ENCODE measurements at places on chromosomes 7 and 10.

DNA sequence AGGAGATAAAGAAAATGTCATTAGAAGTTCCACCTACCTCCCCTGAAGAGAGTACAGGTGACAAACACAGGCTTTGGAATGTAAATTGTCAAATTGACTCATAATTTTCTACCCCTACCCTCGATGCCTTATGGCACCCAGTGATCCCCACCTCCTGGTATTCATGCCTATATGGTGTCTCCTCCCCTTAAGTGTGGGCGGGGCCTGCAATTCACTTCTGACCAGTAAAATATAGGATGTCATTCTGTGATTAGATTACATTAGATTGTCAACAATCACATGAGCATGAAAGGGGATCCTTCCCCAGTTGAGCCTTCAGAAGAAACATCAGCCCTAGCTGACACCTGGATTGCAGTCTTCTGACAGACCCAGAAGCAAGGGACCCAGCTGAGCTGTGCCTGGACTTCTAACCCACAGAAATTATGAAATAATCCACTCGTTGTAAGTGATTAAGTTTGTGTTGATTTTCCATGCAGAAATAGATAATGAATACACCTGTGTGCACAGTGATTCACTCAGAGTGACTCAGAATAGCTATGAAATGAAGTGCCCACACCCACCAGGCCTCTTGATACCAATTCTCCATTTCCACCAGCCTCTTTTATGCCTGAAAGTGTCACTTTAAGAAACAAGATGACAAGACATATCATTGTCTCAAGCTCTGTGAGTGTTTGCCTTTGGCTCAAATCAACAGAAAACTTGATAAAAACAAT, 8.5 kb upstream of the SLC39A12 start:
- no peak for DNase-seq

DNA sequence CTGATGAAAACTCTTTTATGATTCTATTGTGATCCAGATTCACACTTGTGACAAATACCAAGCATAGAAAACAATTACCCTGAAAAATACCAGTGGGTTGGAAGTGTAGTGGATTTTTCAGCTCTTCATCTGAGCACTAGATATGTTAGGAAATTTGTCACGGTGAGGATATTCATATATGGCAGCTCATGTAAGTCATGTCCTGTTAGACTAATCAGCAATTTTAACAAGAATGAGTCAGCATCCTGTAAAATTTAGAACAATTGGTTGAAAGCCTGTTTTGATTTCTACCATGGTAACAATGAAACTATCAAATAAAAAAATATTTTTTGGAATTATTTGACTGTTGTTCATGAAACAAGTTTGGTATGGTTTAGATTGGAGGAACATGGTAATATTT, 334.3 kb downstream of the CACNA2D1 start:
- DNase-seq, result no peak

GRCh38 chr10:84452003-84452402, 123.6 kb downstream of the CCSER2 start:
- no peak for DNase-seq

- DNase-seq, result no peak
Observed at GRCh38 chr7:17236603-17237002, 61.8 kb upstream of the AHR start.

DNA sequence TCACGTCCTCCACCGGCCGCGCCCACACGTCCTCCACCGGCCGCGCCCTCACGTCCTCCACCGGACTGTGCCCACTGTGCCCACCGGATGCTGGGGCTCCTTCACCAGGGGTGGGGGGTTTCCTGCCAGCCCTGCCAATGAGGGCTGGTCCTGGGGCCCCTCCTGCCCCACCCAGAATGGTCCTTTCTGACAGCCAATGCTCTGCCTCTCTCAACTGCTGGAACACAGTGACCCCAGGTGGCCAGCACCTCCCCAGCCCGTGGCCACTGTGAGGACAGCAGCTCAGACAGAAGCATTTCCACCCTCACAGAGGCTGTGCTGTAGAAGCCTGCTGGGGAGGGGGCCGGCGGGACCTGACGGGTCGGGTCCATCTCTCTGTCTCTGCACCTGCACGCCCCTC, 90.1 kb upstream of the DNAAF5 start:
- no peak for DNase-seq

DNA sequence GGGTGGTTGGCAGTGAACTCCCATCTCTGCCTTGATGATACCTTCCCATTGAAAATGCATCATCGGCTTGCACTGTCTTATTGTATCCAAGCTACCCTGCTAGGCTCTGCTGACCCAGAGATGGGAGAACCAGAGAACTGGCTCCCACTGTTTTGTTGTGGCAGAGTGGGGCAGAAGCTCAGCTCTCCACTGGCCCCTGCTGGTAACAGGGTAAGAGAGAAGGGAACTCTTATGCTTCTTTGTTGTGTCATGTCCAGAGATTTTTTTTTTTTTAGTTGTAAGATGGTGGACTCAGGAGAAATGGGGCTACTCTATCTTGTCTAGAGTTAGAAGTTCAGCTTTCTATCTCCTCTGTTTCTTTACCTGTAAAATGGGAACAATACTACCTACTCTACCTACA, 100.5 kb upstream of the SDK1 start:
- DNase-seq, result no peak

DNA sequence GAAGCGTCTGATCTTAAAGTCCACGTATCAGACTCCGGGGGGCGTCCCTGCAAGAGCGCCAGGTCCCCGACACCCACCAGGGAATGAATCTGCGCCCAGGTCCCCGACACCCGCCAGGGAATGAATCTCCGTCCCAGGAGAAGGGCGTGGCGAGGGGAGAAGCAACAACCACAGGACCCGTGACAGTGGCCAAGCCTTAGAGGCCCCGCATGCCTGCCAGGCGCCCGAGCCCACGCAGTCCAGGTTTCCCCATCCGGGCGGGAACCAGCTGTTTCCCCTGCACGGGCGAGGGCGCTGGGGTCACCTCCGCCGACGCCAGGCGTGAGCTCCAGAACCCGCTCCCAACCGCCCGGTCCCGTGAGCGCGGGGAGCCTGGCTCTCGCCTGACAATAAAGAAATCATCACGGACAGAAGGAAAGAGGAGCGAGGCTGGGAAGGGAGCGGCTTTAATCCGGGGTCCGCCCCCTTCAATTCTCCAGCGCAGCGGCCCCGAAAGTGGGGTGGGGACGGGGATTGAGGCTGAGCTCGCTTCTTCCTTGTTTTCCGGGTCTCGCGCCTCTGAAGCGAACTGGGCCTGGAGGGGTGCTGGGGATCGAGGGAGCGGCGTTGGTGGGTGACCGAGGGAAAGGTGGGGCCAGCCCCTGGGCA, 29.0 kb upstream of the BMS1 start:
- no peak for DNase-seq

DNA sequence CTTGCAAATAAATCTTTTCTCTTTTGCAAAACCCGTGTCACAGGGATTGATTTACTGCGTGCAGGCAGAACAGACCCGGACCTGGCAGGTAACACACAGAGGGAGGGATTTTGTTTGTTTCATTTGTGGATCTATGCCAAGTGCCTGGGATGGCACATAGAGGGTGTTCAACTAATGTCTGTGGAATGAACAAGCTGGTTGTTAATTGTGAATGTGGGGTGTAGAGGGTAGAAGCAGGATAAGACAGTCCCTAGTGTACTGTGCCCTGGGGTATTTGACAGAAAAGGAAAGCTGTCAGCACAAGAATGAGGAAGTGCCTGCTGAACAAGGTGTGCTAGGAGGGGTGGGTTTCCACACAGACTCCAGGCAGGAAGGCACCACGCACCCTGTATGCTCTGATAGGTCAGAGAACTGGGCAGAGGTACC, 331.8 kb downstream of the CALN1 start:
- DNase-seq, result no peak

DNA sequence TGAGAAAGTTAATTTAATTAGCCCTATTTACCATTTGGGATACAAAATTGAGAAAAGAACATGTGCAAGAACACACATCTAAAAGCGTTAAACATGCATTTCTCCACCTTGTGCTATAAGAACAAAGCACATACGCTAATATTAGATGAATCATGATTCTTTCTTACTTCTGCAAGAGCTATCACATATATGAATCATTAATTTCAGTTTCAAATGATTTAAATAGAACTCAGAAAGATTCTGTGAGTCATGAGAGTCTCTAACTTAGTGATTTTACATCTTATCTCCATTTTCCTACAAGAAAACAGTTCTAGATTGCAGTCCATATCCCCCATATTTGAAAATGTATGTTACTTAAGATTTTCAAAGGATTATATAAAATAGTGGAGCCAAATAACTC, 173.9 kb downstream of the RNLS start:
- no peak for DNase-seq
